Cerebellum (tissue), 4 donors: ENCODE measurements at places on chromosomes 6 and 20. TPM values are rescaled to one million over a fixed set of nuclear protein-coding genes. Genes with fewer than 3 reads are reported as not detected.

DNA sequence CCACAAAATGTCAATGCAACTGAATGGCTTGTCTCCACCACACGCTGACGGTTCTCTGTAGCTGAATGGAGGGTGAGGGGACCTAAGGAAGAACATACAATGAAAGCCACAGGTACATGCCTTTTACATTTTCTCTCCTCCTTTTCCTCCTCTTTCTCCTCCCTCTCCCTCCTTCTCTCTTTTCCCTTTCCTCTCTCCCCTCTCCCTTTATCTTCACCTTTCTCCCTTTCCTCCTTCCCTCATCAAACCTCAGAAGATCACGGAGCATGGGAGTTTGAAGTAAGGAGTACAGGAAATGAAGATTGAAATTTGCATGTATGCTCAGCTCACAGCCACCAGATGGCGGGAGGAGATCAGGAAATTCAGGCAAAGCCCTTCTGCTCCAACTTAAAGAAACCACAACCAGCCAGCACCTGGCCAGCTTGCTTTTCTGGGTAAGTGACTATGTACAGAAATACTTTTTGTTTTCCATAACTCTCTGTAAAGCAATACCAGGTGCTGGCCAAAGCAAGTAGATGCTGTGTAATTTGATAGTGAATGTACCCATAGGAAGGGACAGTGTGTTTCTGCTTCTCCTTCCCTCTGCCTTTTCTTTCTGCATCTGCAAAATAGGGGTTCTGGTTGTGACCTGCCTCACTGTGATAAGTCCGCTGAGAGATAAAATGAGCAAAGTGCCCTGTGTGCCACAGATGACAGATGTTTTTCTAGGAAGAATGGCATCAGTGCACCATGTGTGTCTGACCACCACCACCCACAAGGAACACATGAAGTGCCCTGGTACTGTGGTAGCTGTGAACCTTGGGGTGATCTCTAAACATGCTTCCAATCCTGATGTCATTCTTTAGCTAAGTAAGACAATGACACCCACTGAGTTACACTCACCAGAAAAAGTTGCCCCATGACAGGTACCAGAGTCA lies 18.6 kb upstream of the FOXO3 start:
- peak; percentile 78 for DNase-seq

FOXA2 gene
- total RNA-seq: not detected

BPIFA1 gene
- total RNA-seq: not detected

USP49 gene
- 18.5 TPM for total RNA-seq
